Activated T-helper 2 cell treated with anti-CD3 and anti-CD28 coated beads, Interferon-gamma antibody, Interleukin-2, Interleukin-4, amounts not matched to agents 10 μg/mL and 5 μg/mL and 100 μg/mL, durations not matched to agents 14 hours and 24 hours and 36 hours (primary cell): ENCODE measurements at places on chromosomes 2 and 18. TPM values are rescaled to one million over a fixed set of nuclear protein-coding genes. Genes with fewer than 3 reads are reported as not detected.
A peak's percentile ranks its signal among the peaks of the same experiment; 100 is the strongest.

DNA sequence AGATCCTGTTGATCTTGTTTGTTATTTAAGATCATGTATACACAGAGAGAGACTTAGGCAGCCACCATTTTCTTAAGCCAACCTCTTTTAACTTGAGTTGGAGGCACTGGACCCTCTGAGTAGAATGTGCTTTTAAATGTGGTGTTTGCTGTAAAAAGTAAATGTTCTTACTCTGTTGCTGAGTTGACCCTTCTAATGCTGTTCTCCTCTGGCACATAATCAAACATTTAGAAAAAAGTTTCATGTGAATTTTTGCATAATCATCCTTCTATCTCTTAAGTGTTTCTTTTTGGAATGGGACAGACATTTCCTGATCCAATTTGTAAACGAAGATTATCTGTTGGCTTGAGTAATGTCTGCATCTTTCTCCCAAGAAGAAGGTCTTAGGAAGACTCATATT, 255.1 kb upstream of the ETAA1 start:
- no peak for DNase-seq

DNA sequence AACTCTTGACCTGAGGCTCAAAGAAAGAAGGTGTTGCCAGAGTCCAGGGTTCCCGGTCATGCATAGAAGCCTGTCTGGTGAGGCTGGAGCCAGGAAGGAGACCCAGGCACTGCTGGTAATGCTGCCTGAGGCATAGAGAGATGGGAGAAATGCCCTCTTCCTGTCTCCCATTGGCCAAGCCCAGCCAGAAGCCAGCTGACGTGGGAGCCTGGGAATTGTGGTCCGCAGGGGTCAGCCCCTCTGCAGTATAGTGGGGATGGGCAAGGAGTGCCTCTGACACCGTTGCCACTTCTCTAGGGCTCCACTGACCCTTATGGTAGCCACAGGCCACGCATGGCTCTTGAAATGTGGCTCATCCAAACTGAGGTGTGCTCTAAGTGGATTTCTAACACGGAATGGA, 95.7 kb downstream of the CTIF start:
- no peak for DNase-seq

MORN2 gene
- 4.1 and 4.7 TPM in 2 replicates for total RNA-seq

DNA sequence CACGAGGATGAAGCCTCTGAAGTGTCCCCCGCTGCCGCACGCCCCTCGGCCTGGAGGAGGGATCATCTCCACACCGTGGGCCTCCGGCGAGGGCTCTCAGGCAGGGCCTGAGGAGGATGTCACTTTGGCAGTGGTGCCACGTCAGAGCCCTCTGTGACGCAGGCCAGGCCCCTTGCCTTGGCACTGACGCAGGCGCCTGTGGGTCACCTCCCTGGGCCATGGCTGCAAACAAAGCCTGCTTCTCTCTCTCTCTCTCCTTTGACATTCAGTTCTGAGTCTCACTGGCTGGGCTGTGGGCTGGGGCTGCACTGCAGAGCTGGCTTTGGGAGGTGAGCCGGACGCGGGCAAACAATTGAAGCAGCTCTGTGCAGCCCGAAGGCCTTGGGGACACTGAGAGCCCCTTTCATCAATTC, 273.7 kb downstream of the TWIST2 start:
- DNase-seq, result no peak

DNA sequence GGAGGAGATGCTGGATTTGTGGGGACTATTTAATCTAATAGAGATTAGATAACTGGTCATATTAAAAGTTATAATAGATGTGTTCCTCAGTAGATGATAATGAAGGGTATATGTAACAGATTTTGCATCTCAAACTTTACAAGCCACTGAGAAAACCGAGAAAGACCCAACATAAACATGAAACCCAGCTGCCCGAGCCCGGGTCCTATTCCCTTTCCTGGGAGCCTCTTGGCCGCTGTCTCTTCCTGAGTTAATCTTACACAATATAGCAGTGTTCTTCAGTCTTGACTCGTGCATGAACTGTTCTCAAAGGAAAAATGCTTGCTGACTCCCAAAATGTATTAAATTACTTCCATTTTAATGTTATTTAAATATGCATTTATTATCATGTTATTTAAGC, 94.5 kb downstream of the COPS8 start:
- DNase-seq, result no peak

DNA sequence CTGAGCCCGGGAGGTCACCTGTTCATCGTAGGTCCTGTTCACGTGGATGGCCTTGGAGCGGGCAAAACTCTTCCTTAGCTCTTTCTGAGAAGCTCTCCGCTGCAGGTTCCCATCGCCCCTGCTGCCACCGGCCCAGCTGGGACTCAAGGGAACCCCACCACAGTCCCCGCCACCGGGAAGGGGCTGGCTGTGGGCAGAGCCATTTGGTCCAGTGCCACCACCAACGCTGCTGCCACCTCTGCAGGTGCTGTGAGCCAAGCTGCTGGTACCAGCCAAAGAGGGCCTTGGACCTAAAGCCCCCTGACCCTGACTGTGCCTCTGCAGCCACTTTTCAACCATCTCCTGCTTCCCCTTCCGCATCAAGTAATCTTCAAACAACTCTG, 586 bp downstream of the PDE11A start:
- DNase-seq, result no peak

- DNase-seq, result no peak
These were observed 131.8 kb downstream of the KCNH7 start for GRCh38 chr2:162706770-162707169.

- no peak for DNase-seq
These were observed 135.2 kb downstream of the VWC2L start for GRCh38 chr2:214545898-214546542.

DNA sequence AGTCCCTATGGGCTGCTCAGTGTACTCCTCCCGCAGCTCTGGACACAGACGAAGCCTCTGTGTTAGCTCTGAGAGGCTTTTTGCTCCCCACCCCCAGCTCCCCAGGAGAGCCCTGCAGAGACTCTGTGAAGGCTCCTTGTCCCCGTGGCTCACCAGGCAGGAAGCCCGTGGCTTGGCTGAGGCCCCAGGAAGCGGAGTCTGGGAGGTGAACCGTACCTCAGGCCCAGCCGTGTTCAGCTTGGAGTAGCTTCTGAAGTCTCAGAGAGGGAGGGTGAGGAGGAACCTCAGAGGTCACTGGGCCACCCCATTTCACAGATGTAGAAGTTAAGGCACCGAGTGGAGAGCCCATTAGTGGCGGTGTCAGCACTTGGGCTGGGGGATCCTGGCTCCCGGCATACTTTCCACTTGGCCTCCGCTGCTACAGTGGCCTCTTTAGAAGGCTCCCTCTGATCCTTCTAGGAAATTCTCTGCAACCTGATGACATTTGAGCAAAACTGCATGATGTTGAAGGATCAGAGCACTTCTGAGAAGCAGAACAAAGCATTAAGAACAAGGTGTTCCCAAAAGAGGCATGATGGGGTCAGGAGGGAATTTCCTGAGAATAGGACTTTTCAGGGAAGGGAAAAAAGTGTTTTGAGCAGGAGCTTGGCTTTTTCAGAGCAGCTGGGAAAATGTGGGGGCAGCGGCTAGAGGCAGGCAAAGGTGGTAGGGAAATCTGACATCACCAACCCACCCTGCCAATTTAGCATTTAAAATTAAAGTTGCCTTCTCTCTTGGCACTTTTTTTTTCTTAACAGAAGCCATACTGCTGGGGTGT, 79.1 kb downstream of the MCFD2 start:
- no peak for DNase-seq

DNA sequence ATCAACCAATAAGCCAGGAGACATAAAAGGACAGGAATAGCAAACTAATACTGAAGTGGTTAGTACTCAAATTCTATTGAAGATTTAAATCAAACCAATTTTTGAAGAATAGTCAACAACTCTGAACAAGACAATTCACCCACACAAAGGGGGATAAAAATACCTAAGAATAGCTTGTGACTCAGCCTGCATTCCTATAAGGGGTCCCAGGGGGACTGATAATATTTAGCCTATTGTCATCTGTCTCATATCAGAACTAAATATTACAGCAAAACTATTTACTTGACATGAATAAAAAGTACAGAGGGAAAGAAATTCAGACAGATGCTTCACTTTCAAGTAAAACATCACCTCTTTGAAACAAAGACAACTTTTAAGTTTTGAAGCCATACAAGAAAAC, 7.7 kb downstream of the ITSN2 start:
- no peak for DNase-seq

PIGN gene
- total RNA-seq, result 29.4 and 29.6 TPM in 2 replicates

GRCh38 chr2:119795309-119796303, 35.9 kb downstream of the PTPN4 start:
- no peak for DNase-seq

SRD5A2 gene
- not detected in 2 replicates for total RNA-seq

- DNase-seq, result no peak
These were observed 775.5 kb downstream of the RNF144A start for GRCh38 chr2:7692657-7693161.

- peak; percentile 88 for DNase-seq
These were observed at the start of gene RPL37A for GRCh38 chr2:216498379-216499352. RPL37A (plus strand) TSS chr2:216498844; CDS start chr2:216498875, 31 bp downstream.

GRCh38 chr2:223465793-223466192, 136.4 kb downstream of the SCG2 start:
- DNase-seq, result no peak

DNA sequence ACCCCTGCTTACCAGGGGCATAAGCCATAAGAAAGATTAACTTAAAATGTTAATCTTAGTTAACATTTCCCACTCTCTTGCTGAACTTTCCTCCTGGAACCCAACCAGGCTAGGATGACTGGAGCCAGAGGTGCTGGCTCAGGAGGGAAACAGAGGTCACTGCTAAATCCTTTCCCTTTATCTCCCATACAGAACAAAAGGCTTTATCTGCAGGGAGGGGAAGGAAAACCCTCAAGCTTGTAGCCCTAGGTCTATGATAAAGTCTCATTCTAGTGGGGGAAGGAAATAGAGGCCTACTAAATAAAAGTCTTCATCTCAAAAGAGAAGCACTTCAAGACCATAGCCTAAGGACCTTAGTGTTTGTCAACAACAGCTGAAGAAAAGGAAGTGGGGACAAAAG, 18.6 kb downstream of the HIBCH start:
- no peak for DNase-seq
